ENCODE measurements at places on chromosomes 2 and 18. TPM values are rescaled to one million over a fixed set of nuclear protein-coding genes. Genes with fewer than 3 reads are reported as not detected.

- no peak for DNase-seq
Observed at GRCh38 chr2:64853306-64853705, 135.9 kb upstream of the SLC1A4 start.

GRCh38 chr2:234462218-234462992, 34.5 kb downstream of the ARL4C start:
- DNase-seq = no peak

- DNase-seq = peak; percentile 81
Observed at GRCh38 chr2:176508984-176509740, 239.9 kb downstream of the MTX2 start.

MROH2A gene
- 0.80 TPM for total RNA-seq

UGT1A4 gene
- total RNA-seq = not detected

GRCh38 chr2:37825586-37825985, 99.5 kb upstream of the RMDN2 start:
- no peak for DNase-seq

CYRIA gene
- total RNA-seq = 0.80 TPM

DNA sequence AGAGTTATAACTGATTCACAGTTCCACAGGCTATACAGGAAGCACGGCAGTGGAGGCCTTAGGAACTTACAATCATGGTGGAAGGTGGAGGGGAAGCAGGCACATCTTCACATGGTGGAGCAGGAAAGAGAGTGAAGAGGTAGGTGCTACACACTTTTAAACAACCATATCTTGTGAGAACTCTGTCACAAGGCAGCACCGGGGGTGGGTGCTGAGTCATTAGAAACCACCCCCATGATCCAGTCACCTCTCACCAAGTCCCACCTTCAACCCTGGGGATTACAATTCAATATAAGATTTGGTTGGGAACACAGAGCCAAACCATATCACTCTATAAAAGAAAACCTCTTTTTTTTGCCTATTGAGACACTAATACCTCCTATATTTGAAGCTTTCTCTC, 1108.5 kb upstream of the CDH2 start:
- peak; percentile 2 for DNase-seq

- DNase-seq = no peak
Observed at GRCh38 chr2:218975060-218975777, 9.8 kb downstream of the FEV start.

DNA sequence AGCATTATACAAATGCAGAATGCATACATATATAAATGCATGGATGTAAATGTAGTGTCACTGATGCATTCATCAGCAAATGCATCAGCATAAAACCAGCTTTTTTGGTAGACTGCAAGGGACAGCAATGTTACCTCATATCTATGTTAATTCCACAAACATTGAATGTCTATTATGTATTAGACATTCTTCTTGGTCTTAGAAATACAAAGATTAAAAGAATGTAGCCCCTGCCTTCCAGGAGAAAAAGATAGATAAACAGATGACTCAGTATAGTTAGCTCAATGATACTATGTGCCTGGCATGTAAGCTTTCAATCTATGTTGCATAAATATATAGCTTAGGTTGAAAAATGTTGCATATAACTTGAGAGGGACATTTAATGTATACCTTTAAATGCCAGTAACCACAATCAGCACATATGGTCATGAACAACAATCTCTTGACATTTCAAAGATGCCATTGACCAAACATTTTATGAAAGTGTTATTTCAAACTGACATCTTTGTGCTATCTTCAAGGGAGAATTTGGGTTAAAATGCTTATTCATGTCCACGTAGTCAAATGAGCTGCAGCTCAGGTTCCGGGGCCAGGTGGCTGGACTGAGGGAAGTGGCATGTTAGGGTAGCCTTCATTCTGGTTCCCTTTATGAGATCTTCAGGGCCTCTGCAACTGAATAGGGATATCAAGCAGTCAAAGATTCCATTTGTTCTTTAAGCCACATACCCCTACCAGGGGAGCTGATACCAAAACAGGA, 45.2 kb upstream of the GCG start:
- no peak for DNase-seq

- DNase-seq = no peak
Observed at GRCh38 chr2:176020400-176020799, 18.3 kb upstream of the LNPK start.

TXNDC2 gene
- 0.06 TPM for total RNA-seq

GRCh38 chr2:15346624-15347023, 214.5 kb downstream of the NBAS start:
- no peak for DNase-seq

KCNG2 gene
- not detected for total RNA-seq

- DNase-seq = no peak
Observed at GRCh38 chr2:188693111-188693510, 281.1 kb upstream of the COL3A1 start.

DNA sequence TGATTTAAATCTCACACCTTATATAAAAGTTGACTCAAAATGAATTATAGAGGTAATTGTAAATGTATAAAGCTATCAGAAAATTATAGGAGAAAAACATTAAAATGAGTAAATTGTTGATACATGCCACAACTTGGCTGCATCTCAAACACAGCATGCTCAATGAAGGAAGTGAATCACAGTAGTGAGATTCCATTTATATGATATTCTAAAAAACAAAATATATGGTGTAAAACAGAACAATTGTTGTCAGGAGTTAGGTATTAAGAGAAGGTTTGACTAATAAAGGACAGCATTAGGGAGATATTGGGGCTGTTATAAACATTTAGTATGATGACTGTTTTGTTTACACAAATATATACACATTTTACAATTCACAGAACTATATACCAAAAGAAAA, 356.6 kb upstream of the CELF4 start:
- no peak for DNase-seq

GALNT3 gene
- total RNA-seq = 9.3 TPM

Measured in Daoy (cell line).